ENCODE measurements at places on chromosomes 13 and 19.

GRCh38 chr19:27392027-27392632 is 1820.8 kb downstream of the UQCRFS1 start:
- DNase-seq: no peak

- DNase-seq: no peak
These were observed 2.8 kb downstream of the PRMT1 start for GRCh38 chr19:49679771-49680413.

DNA sequence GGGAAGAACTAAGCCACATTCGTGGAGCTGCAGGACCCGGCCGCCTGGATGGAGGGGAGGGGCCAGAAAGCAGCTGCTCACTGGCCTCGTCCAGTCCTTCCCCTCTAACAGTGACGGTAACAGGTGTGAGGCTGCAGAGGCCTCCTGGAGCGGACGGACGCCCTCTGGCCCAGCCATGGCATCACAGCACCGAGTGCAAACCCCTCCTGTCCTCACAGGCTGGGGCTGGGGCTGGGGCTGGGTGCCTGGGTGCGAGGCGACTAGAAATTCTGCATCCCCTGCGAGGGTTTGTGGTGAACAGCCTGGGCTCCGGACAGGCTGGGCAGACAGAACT is 3.6 kb downstream of the MICOS13 start:
- no peak for DNase-seq

DNA sequence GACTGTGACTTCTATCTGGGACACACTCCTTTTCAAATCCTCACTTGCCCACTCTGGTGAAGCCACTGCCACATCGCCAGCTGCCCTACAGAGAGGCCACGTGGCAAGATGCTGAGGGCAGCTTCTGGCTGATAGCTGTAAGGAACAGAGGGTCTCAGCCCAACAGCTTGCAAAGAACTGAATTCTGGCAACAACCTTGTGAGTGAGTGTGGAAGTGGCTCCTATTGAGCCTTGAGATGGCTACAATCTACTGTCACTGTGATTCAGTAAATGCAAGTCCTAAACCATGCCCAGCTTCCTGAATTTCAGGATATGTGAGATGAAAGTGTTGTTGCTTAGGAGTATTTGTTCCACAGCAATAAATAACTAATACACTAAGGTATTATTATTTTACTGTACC is 314.3 kb upstream of the TMTC4 start:
- DNase-seq: no peak

- no peak for DNase-seq
These were observed 53.9 kb upstream of the AMER2 start for GRCh38 chr13:25225970-25226369.

- no peak for DNase-seq
These were observed 500.1 kb upstream of the HTR2A start for GRCh38 chr13:47396915-47397314.

- DNase-seq: no peak
These were observed 91.9 kb upstream of the MCF2L start for GRCh38 chr13:112877066-112877465.

- DNase-seq: peak; percentile 95
These were observed 46.5 kb downstream of the TGDS start for GRCh38 chr13:94549232-94550061.

DNA sequence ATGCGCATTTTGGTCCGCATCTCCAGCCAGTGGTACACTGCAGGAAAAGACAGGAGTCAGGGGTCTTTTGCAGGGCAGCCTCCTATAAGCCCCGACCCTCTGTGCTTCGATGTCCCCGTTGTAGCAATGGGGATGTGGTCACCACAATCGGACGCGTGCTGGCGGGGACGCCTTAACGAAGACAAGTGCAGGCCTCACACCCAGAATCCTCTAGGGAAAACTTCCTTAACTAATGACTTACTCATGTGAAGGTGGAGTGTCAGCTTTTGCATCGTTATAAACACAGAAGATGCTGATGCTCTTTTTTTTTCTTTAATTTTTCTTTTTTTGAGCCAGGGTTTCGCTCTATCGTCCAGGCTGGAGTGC is 22.1 kb downstream of the VASP start:
- DNase-seq: no peak

DNA sequence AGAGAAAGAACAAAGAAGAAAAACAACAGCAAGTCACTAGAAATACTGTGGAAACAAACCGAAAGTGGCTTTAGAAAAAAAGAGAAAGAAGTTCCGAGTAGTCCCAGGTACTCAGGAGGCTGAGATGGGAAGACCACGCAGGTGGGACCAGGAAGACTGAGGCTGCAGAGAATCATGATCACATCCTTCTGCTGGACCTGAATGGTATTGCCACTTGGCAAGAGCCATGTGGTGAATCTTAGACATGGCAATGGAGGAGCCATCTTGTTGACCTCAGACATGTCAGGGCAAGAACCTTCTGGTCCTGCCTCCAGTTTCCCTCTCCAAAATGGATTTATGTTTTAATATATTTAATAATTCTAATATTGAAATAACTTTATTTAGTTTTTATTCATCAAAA is 37.4 kb upstream of the ZNF724 start:
- no peak for DNase-seq

DNA sequence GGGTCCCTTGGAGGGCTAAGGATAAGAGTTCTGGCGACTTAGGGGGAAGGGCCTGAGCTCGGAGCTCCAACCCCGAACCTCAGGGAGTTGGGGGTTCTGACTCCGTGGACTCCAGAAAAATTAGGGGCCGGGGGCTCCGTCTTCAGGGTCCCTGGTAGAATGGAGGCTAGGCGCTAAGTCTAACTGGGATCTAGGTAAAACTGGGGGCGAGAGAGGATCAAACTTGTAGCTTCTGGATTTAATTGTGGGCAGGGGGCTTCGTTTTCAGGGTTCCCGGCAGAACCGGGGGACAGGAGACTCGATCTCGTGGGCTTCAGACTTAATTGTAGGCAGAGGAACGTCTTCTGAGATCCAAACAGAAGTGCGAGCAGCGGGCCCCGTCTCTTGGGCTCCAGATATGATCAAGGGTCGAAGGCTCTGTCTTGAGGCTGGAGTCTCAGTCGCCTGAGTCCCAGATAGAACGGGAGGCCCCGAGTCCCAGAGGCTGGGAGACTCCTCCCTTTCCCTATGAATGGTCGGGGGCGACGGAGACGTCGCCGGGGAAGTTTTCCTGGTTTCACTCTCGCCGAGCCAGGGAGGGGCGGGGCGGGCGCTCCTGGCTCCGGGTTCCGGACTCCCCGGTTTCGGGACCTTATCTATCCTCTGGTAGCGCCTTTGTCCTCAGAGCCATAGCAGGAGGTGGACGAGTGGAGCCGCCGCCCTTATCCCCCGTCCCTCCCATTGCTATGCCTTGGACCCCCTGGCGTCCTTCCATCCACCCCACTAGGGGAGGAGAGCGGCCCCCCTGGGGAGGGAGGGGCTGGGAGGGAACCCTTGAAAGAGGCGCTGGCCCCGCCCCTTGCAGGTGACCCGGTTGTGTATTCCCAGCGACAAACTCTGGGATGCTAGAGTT is 1.3 kb downstream of the NECTIN2 start:
- peak; percentile 50 for DNase-seq

DNA sequence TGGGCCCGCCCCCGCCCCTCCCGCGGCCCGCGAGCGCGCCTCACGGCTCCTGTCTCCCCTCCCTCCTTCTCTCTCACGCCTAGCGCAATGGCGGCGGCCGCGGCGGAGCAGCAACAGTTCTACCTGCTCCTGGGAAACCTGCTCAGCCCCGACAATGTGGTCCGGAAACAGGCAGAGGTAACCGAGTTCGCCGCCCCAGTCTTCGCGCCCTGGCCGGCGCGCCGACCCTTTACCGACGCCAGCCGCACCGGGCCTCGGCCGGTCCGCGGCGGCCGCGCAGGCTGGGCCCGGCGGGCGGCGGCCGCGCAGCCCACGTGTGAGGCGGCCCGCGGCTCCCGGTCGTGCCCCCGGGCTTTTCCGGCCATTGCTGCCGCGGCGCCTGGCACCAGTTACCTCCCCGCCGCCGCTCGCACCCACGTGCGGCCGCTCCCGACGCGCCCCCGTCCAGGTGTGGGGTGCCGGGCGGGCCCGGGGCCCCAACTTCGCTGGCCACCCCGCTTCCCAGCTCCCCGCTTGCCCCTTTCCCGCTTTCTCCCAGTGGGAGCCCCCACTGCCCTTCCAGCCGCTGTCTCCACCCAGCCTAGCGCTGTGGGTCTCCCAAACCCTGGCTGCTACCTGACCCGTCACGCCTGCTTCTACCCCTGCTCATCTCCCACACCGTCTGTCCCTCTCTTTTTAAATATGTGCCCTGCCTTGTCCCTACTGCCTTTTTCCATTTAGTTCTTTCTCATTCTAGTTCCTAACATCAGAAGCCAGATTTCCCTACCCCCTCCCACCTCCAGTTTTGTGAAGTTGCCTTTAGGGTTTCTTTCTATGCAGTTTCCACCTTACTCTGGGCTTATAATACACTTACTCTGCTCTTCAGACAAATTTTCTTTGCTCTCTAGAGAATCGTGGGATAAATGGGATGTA is 23.4 kb downstream of the IPO5 start:
- DNase-seq: no peak

DNA sequence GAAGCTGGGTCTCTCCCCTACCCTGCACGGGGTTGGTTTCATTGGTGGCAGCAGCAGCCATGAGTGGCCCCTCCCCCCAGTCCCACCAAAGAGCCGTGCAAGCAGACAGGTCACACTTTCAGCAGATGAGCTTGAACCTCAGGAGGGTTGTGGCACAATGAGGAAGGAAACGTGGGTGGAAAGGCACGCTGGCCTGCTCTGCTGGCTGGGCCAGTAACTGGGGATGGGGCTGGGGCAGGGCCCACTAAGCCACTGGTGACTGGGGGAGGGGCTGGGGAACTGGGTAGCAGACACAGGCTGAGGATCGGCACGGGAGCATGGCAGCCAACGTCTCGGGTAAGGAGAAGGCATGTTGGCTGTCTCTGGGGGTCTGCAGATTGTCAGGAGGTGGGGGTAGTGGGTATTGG is at the start of gene P2RY11:
Gene P2RY11, plus strand, starts transcription at position 289 of the 407 bp plus-strand sequence. Its CDS starts 29 bp downstream, at position 318.
- no peak for DNase-seq

GRCh38 chr19:49333418-49333805 is 1.8 kb upstream of the CD37 start:
- no peak for DNase-seq

GRCh38 chr19:13023656-13024055 is 28.4 kb downstream of the NFIX start:
- peak; percentile 52 for DNase-seq

DNA sequence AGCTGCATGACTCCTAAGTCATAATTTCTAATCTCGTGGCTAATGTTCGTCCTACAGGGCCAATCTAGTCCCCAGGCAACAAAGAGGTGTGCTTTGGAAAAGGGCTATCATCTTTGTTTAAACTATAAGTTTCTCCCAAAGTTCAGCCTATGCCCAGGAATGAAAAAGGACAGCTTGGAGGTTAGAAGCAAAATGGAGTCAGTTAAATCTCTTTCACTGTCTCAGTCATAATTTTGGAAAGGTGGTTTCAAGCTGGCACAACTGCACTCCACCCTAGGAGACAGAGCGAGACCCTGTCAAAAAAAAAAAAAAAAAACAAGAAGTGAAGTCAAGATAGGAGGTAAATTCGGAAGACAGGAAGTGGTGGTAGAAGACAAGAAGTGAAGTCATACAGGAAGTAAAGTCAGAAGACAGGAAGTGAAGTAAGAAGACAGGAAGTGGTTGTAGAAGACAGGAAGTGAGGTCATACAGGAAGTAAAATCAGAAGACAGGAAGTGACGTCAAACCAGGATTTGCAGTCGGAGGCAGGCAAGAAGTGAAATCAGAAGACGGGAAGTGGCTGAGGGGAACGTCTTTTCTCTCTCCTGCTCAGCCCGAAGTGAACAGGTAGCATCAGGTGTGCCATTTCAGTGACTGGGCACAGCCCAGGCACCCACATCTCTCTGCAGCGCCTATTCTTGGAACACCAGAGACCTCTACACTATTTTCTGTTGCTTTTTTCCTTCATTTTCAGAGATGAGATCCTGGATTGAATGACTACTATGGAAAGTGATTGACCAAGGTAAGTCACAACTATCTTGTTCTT is 32.2 kb downstream of the GP6 start:
- DNase-seq: no peak

DNA sequence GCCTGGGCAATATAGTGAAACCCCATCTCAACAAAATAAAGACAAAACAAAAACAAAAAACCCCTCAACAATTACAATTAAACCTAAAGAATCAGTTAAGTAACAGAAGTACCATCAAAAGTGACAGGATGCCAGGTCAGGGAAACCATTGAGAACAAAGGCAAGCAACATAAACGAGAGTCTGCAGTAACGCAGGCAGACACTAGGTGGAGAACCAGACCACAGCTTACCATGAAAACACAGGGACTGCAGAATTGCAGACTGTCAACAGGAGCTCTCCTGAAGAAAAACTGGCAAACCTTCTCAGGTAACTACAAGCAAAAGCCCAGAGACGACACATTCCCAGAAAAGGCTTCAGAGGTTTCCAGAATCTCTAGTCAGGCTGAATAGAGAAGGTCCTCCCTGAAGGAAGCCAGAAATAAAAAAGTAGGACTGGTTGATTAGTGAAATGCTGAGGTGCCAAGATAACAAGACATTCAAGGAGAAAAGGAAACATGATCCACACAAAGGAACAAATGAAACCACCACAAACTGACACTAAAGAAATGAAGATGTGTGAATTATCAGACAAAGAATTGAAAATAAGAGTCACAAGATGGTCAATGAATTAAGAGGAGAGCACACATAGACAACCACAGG is 2.2 kb upstream of the ZNF665 start:
- DNase-seq: peak; percentile 89

- no peak for DNase-seq
These were observed 673.7 kb upstream of the MIR17HG start for GRCh38 chr13:90673746-90674145.

- no peak for DNase-seq
These were observed 1248.8 kb upstream of the SLC10A2 start for GRCh38 chr13:104314926-104315535.

- DNase-seq: no peak
These were observed 1445.7 kb downstream of the UQCRFS1 start for GRCh38 chr19:27767234-27767633.

DNA sequence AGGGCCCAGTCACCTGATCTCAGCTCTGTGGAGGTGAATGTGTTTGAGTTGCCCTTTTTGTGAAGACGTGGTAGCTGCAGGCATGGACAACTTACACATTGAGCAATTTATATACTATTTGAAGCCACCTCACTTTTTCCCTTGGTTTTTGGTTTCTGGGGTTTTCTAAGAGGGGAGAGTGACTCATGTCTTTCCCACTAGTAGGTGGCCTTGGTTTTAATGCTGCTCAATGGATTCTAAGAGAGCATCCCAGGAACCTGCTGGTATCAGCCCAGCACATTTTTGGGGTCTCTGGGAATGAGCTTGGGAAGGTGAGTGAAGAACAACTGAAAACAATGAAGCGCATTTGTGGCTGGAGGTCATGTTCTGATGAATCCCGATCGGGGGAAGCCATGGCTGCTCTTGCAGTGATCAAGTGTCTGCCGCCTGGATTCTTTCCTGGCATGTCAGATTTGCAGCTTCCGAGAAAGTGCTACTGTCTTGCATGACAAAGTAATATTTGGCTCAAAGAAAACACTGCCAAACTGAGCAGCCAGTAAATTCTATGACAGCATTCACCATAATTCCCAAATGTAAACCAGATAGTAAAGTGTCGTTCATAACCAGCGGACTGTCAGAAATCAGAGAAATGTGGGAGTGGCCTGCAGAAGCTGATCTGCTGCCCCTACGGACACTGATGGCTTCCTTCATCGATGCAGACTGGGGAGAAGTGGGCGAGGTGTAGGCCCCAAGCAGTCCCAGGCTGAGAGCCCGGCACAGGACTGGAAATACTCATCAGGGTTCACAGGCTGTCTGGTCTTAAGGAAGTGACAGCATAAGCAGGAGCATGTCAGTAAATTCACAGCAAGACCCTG is 98.7 kb downstream of the COL4A2 start:
- DNase-seq: peak; percentile 49

- DNase-seq: no peak
These were observed 39.6 kb upstream of the RANBP3 start for GRCh38 chr19:6017576-6017975.

Measured in fibroblast of pulmonary artery (primary cell).